MV-4-11 (cell line): ENCODE measurements at places on chromosomes 5 and 9.

DNA sequence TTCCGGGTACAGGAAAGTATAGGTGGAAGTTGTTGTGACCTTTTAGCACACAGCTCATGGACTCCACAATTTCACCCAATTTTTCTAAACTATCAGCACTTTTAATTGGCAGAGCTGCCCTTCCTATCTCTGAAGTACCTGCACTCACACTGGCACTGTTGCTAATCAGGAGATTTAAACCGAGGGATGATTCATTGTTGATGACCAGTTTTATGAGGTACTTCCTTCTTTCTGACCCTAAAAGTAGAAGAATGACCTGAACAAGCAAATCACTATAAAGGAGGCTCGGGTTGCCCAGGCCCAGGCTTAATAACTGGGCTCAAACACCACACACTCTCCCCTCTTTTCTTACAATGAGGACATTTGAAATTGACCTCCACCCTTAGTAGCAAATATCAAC lies 105.9 kb downstream of the KCNN2 start:
- peak; percentile 66 for DNase-seq

DNA sequence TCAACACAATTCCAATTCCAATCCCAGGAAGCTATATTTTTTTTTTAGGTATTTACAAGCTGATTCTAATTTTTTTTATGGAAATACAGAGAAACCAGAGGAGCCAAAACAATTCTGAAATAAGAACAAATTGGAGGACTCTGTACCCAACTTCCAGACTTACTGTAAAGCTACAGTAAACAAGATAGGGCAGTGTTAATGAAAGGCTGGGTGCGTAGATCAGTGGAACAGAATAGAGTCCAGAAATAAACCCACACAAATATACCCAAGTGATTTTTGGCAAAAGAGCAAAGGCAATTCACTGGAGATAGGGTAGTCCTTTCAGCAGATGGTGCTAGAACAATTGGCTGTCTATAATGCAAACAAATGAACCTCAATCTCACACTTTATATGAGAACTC lies 50.6 kb downstream of the WHRN start:
- DNase-seq = no peak

GRCh38 chr5:143140492-143141203 lies 262.8 kb downstream of the NR3C1 start:
- DNase-seq = no peak

DNA sequence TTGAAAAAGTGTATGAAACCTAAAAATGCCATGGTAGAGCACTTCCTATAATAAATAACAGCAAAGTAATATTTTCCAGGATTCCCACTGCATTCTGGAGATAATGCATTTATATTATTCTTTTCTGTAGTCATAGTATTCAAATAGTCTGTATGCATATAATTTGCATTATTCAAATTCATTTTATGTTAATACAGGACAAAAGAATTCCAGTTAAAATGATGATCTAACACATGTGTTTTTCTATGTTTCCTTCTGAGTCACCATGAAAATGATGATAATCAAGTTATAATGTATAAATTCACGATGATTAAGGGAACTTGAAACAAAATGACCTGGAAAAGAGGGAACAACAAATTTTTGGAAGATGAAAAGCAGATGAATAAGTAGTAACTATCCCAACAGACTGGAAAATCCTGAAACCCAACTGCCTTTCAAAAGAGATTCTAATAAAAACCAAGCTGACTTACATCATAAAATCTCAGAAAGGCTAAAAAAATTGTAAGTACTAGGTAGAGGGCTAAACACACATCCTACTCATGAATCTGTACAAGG lies 358.6 kb upstream of the PAPPA start:
- DNase-seq = no peak

DNA sequence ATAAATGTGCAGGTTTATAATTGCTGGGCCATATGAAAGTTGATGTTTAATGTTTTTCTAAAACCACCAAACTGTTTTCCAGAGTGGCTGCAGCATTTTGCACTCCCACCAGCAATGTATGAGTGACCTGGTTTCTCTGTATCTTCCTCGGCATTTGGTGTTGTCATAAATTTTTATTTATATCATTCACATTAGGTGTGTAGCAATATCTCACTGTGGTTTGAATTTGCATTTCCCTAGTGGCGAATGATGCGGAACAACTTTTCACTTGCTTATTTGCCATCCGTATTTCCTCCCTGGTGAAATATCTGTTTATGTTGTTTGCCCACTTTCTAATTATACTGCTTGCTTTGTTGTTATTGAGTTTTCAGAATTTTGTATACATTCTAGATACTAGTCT lies 295.7 kb upstream of the TUT7 start:
- no peak for DNase-seq

DNA sequence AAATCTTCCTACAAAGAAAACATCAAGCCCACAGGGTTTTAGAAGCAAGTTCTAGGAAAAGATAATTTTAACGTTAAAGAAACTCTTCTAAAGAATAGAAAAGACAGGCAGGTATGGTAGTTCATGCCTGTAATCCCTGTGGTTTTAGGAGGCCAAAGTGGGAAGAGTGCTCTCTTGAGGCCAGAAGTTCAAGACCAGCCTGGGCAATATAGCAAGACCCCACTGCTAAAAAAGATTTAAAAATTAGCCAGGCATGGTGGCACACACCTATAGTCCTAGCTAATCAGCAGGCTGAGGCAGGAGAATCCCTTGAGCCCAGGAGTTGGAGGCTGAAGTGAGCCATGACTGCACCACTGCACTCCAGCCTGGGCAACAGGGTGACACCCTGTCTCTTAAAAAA lies 193.3 kb downstream of the MLLT3 start:
- no peak for DNase-seq

GRCh38 chr5:143063175-143063970 lies 293.2 kb downstream of the ARHGAP26 start:
- no peak for DNase-seq

DNA sequence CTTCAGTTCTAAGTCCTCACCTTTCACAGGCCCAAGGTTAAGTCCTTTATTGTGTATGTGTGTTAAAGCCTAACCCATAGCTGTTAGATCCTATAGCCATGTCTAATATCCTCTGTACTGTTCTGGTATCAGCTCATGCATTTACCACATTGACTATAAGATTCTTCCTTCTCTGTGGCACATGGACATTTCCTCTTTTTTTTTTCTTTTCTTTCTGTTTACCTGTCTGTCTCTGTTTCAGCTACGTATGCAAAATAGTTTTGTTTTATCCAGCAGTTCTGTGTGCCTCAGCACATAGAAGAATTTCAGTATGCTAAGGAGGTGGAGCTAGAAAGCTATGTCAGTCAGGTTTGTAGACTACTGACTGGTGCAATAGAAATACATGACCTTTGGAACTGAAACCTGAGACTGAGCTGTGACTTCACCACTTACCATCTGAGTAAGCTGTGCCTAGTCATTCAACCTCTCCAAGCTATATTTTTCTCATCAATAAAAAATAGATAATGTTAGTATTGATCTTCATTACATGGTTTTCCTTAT lies 155.6 kb upstream of the VLDLR start:
- DNase-seq = peak; percentile 43

DNA sequence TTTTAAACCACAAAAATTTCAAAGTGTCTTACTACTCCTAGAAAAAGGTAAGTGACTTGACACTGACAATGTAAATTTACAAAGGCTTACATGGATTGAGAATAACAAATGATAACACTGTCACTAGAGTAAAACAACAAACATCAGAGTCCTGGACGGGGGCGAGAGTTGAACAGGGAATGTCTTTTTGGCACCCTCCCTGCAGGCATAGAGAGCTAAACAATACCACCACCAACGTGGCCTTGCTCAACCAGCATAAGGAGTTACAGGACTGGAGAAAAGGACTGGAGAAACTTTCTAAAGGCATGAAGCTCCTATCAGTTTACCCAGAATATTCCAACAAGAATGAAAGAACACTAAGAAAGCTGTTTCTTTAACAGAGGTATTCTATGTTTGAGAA lies 55.3 kb downstream of the PTBP3 start:
- DNase-seq = no peak

DNA sequence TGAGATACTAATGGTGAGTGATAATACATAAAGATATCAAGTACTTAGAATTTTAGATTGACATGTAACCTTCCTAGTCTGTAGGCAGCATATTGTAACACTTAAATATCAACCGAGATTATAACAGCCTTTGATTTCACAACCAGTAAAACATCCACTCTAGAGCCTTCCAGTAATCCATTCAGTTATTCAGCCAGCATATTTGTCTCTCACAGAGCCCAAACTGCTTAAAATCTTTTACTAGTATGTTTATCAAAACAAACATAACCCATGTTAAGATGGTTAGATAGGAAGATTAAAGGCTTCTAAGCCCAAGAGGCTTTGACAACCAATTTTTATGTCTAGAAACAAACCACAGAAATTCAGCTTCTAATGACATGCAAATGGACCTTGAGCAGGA lies 177.9 kb upstream of the FST start:
- DNase-seq = no peak

GRCh38 chr9:126979461-126979860 lies 64.9 kb downstream of the RALGPS1 start:
- no peak for DNase-seq

GRCh38 chr5:24539613-24540012 lies 105.2 kb downstream of the CDH10 start:
- peak; percentile 94 for DNase-seq

DNA sequence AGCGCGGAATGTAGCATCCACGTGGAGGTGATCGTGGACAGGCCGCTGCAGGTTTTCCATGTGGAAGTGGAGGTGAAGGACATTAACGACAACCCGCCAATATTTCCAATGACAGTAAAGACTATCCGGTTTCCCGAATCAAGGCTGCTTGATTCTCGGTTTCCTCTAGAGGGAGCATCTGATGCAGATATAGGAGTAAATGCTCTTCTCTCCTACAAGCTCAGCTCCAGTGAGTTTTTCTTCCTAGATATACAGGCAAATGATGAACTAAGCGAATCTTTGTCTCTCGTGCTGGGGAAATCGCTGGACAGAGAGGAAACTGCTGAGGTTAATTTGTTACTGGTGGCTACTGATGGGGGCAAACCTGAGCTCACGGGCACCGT lies 598 bp downstream of the PCDHA2 start:
- DNase-seq = no peak

- DNase-seq = peak; percentile 86
Measured at GRCh38 chr9:75149841-75150241, 61.5 kb downstream of the OSTF1 start.

GRCh38 chr9:120612218-120612617 lies 32.3 kb upstream of the CDK5RAP2 start:
- DNase-seq = peak; percentile 11

DNA sequence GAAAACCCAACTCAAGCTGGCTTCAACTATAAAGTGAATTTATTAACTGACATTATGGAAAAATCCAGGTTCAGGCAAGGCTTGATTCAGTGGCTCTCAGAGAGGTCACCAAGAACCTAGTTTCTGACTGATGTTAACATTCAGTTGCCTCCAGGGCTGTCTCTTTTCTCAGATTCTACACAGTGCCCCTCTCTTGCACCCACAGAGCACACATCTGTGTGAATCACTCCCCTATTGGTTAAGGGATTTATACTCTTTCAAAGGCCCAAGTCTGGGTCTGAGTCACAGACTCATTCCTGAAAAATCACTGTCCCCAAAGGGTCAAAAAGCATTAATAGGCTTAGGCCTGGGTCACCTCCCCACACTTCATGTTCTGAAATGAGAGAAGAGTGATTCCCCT lies 6.2 kb upstream of the HAVCR2 start:
- DNase-seq = no peak

DNA sequence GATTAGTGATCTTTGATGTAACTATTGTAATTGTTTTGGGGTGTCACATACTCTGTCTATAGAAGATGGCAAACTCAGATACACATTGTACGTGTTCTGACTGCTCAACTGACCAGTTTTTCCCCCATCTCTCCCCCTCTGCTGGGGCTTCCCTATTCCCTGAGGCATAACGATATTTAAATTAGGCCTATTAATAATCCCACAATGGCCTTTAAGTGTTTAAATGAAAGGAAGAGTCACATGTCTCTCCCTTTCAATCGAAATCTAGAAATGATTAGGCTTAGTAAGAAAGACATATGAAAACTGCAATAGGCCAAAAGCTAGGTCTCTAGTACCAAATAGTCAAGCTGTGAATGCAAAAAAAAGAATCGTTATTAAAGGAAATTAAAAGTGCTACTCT lies 265.6 kb downstream of the TMEM232 start:
- DNase-seq = no peak

DNA sequence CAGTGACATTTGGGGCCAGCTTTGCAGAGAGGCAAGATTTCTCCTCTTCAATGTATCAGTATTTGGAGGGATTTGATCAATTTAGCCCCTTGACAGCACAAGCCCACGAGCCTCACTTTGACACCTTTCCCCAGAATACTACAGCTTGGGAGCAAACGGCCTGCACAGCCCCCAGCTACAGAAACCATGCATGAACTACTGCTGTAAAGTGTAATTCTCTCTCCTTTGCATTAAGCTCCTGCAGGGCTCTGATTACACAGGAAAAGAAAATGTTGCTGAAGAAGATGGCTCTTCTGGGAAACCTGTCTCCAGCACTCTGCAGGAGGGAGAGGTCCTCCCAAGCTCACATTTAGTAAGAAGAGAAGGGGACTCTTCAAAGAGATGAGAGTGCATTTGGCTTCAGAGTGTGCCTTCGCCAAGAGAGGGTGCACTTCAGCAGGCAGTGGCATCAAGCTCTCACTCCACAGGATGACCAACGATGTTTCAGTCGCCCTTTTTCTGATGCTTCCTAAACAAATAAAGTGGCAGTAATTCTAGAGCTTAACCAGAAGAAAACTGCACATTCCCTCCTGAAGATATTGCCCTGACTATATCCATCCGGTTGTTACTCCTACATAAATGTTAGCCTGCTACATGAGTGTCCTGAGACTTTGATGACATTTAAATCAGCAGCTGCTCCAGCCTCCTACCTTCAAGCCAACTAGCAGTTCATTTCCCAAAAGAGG lies 272.2 kb downstream of the AUH start:
- peak; percentile 65 for DNase-seq

DNA sequence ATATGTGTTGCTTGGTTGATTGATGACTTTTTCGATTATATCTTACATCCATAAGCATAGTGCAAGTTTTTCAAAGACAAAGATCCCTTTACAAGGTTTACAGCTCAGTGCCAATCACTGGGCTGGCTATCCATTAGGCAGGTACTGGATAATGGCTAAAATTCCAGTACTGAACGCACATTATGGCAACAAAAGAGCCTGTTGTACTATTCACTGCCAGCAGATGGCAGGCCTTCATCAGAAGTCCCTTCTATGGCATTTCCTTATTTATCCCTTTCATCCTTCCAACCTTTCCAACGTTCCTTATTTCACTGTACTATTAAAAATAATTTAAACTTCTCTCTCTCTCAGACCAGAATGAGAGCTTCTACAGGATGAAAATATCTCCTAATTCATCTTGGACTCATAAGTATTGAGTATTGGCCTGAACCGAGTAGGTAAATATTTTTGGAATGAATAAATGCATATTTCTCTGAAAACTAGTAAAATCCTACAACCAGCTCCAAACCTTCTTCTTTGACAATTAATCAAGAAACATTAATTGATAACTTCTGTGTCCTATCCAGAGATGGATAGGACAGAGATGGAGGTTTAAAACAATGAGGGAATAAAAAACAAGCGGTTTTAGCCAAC lies 6.7 kb upstream of the WNT8A start:
- DNase-seq = peak; percentile 58
